ENCODE measurements at places on chromosomes 7 and 10.

DNA sequence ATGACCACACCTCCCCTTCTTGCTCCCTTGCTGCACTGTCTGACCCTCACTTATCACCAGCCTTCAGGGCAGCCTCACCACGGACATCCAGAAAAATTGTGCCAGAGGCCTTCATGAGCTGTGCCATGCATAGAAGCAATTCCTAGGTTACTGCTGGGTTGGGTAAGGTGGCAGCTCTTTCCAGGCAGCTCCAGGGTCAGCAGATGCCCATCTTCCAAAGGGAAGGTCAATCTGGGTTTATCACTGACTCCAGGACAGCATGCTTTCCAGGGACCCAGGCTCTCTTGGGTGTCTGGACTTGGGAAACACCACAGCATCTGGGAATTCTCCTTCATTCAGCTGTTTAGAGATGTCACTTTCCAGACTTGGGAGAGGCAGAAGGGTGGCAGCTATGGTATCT lies 188.9 kb upstream of the CXCL12 start:
- no peak for DNase-seq

- no peak for DNase-seq
Observed at GRCh38 chr7:101140339-101140699, 13.4 kb downstream of the SERPINE1 start.

DNA sequence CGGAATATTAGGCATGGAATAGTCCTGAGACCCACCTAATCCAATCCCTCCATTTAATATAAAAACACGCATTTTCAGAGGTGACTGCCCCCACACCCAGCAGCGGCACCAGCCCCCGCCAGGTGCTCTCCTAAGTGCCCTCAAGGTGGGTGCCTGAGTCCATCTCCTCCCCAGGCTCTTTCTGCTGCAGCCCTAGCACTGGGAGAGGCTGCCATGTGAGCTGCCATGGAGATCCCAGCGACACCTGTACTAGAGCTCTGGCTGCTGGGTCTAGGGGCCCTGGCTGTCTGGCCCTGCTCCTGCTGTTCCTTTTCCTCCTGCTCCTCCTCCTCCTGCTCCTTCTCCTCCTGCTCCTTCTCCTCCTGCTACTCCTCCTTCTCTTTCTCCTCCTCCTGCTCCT lies 191.1 kb upstream of the BMPER start:
- DNase-seq, result no peak

- DNase-seq, result no peak
Observed at GRCh38 chr7:129426482-129426881, 7.8 kb upstream of the STRIP2 start.

DNA sequence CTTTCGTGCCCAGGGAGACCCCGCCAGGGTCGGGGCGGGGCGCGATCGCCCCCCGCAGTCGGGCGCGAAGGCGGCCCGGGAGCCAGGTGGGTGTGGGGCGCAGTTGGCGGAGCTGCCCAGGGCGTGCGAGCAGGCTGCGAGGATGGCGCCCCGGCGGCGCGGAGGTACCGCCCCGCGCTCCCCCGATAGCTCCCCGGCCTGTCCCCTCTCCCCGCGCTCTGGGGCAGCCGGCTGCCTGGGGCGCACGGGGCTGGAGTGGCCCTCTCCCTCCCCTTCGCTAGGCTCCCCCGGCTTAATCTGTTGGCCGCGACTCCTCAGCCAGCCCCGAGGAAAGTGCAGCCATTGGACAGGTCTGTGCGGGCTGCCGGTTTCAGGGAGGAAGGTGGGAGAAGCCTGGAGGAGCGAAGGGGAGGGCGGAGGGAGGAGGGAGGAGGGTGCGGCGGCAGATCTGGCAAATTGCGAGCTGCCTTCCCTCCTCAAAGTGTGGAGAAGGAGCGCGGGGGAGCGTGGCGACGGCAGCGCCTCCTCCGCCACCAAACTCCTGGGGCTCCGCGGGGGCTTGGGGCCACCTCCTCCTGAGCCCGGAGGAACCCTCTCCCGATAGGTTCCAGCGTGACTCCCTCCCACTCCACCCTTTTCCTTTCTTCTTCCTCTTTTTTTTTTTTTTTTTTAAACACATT lies 361 bp upstream of the PLXDC2 start:
- no peak for DNase-seq

GRCh38 chr7:37448636-37449361 lies at the start of gene ELMO1:
Gene ELMO1 (minus strand): TSS chr7:37448864. CDS start chr7:37342690, 106,174 bp downstream.
- peak; percentile 61 for DNase-seq

GRCh38 chr7:150569245-150569955 lies 2.2 kb downstream of the GIMAP4 start:
- no peak for DNase-seq

DNA sequence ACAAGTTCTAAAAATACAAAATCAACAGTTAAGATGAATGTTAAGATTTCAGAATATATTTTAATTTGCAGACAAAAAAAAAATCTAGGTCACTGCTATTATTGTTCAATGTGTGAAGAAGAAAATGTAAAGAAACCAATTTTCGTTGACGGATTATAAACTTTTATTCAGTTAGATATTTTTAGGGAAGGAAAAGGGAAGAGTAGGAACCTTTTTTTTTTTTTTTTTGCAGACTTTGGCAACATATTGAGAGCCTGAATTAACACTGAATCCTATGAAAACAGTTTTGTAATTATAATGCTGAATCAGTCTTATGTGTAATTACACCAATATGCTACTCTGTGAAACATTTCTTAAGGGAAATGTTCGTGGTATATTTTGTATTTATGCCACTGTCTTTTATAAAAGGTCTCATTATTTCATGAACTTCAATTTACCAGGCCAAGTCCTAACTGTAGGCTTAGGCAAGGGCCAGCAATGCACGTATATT lies 106.3 kb downstream of the ST8SIA6 start:
- no peak for DNase-seq

GRCh38 chr10:82492647-82493046 lies 617.7 kb downstream of the NRG3 start:
- no peak for DNase-seq
